MCF 10A (cell line): ENCODE measurements at places on chromosomes 13 and 19. TPM values are rescaled to one million over a fixed set of nuclear protein-coding genes. Genes with fewer than 3 reads are reported as not detected.

DNA sequence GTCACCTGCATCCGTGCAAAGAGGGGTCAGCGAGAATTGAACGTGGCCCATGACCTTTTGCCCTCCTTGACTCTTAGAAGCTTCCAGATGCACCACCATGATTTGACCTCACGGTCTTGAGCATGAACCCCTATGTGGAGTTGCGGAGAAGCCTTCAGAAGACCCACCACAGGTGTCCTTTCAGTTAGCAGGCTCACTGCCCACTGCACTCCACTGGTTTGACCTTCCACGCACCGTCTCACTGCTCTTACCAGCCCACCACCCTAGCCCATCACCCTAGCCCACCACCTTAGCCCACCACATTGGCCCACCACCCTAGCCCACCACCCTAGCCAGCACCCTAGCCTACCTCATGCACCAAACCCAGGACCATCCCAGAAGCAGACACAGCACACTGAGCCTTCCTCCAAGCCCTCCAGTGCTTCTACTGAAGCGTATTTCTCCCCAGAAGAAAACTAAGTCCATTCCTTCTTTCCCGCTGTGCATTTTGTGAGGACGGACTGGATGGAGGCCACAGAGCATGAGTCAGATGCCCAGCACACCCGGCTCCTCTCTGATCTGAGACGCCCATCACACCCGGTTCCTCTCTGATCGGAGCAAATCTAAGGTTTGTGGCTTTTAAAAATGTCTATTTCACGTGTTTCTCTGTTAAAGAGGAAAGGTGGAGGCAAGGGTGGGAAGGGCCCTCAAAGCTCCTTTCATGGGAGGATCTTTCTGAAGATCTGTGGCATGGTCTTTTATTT is 45.8 kb downstream of the SOX1 start:
- DNase-seq = no peak

DNA sequence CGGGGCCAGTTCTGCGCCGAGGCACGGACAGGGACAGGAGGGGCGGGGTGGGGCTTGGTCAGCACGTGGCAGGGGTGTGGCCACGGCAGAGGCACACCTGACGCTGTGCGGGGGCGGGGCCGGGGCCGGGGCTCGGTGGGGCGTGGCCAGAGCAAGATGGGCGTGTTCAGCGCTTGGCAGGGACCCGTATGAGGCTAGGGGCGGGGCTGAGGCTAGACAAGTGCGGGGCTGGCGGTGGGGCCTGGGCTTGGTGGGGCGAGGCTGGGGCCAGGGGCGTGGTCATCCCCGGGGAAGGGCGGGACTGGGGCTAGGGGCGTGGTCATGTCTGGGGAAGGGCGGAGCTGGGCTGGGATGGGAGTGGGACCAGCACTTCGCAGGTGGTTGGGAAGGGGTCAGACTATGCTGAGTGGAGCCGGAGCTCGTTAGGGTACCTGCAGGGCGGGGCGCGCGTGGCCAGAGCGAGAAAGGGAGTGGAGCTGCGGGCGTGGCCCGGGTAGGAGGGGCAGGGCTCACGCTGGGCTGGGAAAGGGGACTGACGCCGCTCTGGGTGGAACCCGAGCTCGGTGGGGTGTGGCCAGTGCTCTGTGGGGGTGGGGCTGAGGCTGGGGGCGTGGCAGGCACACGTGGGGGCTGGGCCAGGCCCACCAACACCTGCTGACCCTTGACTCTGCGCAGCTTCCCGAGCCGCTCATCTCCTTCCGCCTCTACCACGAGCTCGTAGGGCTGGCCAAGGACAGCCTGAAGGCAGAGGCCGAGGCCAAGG is 12.8 kb downstream of the POLR2E start:
- DNase-seq = peak; percentile 91

DNA sequence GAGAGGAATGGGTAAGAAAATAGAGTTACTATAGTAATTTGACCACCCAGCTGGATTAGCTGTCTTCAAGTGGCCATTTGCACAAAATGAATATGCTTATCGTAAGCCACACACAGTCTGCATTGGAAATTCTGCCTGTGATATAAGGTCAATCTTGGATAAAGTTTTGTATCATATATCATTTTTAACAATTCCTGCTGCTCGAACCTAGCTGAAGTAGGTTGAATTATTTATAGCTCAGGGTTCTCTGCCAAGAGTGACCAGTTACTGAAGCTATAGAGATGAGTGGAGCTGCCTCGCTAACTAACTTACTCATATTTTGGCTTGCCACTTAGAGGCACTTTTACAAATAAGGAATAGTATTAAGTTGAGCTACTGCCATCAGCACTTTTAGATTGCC is 220.9 kb downstream of the RGCC start:
- DNase-seq = no peak

- no peak for DNase-seq
Measured at GRCh38 chr13:88585861-88586260, 914.7 kb downstream of the SLITRK5 start.

DNA sequence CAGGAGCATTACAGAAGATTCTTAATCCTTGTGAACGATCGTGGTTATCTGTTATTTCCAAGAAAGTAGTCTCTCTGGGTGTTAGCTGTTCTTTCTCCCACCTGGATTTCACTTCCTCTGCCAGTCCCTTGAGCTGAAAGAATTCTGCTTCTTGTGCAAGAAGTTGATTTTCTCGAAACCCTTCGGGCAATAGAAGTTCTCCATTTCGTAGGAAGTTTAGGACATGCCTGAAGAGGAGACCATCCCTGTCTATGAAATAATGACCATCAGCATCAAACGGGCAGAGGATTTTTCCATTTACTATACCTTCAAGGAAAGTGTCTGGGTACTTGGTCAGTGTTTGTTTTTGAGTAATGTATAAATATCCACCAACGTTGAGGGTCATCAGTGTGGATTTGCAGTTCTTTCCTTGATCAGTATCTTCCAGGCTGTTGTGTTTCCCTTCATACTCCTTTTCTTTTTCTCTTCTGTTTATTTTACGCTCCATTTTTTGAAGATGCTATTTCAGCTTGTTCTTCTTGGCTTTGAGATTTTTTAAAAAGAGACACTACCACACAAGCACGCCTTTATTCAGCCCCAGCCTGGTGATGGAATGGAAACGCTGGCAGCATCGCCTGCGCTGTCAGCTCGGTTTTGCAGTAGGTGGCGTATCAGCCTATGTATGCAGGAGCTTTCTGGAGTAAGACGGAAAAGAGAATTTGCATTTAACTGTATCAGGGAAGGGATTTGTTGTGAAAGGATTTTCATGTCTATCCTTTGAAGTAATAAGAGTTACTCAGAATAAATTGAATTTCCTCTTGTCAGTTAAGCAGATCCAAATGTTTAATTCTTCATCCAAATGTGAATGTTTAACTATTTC is 6.5 kb downstream of the KCTD4 start:
- DNase-seq = peak; percentile 78

GRCh38 chr19:873084-873483 is 13.6 kb downstream of the CFD start:
- DNase-seq = peak; percentile 89

GRCh38 chr13:46831588-46832194 is 34.7 kb upstream of the ESD start:
- peak; percentile 62 for DNase-seq

DNA sequence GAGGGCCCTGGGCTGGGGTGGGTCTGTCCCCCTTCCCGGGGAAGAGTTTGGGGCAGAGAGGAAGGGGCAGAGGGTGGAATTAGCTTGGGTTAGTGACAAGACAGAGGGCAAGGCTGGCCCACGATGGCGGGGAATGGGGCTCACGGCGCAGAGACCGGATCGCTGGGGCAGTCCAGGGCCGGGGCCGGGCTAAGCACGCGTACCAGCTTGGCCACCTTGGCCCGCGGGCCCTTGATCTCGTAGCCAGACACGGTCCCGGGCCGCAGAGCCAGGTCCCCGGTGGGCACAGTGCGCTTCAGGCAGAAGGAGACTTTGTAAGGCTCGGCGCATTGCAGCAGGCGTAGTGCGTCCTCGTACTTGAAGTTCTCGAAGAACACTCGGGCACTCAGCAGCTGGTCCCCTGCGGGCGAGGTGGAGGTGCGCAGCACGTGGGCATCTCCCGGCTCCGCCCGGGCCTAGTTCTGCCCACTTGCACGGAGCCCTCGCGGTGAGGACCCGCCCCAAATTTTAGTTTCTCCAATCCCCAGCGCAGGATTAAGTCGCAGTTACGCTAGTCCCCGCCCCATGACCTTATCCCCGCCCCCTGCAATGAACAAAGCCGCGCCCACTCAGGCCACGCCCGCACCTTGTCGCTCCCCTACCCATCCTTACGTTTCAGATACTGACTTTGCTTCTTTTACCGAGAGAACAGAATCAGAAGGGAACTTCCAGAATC is 8.6 kb upstream of the HIPK4 start:
- no peak for DNase-seq

DNA sequence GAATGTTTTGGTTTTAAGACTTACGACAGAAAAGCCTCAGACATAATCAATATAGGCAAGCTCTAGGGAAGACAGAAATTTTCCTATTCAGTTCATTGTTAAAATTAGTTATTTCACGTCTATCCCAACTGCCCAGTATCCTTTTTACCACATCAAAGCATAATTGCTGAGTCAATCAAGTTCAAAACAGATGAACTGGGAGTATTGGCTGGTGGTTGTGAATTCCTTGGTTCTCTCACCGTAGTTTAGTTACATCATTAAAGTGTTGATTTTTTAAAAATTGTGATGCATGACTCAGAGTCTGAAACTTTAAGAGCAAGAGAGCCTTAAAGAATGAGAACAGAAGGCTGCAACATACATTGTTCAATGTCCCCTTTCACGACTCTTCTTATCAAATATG is 143.3 kb upstream of the FREM2 start:
- peak; percentile 22 for DNase-seq

DNA sequence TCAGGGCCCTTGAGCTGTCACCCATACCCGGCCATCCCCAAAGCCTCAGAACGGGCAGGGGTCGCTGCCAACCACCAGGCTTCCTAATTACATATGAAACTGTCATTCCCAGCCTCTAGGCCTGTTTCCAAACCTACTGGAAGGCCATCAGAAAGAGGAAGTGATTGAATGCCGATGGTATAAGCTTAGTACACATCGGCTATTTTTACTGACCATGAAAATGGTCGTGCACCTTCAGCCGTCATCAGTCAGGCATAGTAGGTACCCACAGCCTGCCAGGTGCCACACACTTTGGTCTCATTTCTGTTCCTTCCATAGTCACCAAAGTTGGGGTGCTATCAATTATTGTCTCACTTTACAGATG is 10.2 kb downstream of the KRI1 start:
- DNase-seq = no peak

GRCh38 chr19:2590630-2591399 is 111.7 kb downstream of the GNG7 start:
- no peak for DNase-seq

DNA sequence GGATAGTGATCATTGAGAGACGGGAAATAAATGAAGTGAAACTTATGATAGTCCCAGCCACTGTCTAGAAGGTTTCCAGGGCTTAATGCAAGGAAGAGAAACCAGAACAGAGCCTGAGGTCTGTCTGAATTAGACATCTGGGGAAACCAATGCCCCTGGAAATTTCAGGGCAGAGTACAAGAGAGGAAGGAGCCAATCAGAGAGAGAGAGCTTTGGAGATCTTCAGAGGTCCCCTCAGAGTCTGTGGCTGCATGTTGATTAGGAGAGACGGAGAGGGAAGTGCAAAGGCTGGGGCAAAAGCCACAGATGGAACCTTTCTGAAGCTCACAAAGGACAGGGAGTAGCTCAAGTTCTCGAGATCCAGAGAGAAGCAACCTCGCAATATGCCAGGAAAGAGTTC is 378.0 kb downstream of the DNAJC15 start:
- DNase-seq = no peak

GRCh38 chr19:20669263-20669662 is 7.9 kb upstream of the ZNF626 start:
- no peak for DNase-seq

TNFSF11 gene
- total RNA-seq = not detected in 2 replicates

GATAD2A gene
- total RNA-seq = 77.4 and 91.5 TPM in 2 replicates
